ENCODE measurements at places on chromosomes 4 and X.
A peak's percentile ranks its signal among the peaks of the same experiment; 100 is the strongest.

DNA sequence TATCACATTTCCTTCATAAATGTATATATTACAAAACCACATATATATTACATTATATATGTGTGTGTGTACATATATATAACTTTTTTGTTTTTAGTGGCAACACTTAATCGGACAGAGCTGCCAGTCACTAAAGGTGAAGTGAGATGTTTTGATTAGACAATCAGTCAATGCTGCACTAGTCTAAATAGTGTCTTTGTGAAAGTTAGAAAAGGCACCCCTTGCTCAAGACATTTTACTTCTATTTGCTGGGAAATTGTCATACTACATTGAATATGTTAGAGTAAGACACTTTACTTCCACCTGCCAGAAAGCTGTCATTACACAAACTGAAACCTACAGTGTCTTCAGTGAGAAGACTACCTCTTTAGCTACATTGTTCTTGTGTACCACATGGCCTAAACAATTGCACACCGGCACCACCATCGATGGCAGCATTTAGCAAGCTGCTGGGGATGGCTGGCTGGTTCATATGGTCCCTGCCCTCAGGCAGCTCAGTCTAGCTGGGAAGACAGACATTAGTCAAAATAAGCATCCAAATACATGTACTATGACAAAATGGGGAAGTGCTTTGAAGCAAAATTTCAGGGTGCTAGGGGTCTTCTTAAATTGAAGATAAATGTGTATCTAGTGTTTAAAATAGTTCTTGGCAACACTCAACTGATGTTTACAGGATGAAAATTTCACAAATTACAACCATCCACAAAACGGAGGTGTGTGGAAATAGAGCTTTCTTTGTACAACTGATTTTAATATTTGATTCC is 148.1 kb upstream of the GATB start:
- no peak for DNase-seq

- DNase-seq = no peak
Measured at GRCh38 chr4:76532805-76533204, 97.8 kb downstream of the SHROOM3 start.

- DNase-seq = no peak
Measured at GRCh38 chr4:174880001-174880400, 38.2 kb upstream of the ADAM29 start.

GRCh38 chrX:9503261-9503660 is 38.4 kb downstream of the TBL1X start:
- DNase-seq = no peak

DNA sequence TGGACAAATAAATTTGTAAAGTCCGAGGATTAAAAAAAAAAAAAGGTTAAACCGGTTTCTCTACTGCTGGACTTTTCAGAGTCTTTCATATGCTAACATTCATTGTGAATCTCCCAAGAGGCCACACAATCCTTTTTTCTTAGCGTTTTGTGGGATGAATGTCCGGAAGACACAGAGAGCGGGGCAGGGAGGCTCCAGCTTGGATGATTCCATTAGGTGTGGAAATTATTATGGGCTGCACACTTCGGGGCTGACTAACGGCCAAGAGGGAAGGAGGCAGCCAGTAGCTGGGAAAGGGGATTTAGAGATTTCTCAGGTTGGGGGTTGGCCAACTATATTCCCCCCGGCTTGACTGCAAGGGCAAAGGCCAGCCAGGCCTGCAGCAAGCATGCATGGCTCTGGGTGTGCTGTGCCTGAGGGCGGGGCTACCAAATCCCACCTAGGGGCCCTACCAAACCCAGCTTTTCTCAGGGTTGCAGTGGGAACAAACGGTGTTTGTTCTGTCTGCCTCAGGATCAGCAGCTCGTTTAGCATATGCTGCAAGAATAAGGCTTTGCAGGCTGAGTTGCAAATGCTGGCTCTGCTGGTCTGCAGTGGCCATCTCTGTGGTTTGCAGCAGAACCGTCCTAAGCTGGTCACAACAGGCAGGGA is 28.6 kb downstream of the NYX start:
- DNase-seq = no peak

DNA sequence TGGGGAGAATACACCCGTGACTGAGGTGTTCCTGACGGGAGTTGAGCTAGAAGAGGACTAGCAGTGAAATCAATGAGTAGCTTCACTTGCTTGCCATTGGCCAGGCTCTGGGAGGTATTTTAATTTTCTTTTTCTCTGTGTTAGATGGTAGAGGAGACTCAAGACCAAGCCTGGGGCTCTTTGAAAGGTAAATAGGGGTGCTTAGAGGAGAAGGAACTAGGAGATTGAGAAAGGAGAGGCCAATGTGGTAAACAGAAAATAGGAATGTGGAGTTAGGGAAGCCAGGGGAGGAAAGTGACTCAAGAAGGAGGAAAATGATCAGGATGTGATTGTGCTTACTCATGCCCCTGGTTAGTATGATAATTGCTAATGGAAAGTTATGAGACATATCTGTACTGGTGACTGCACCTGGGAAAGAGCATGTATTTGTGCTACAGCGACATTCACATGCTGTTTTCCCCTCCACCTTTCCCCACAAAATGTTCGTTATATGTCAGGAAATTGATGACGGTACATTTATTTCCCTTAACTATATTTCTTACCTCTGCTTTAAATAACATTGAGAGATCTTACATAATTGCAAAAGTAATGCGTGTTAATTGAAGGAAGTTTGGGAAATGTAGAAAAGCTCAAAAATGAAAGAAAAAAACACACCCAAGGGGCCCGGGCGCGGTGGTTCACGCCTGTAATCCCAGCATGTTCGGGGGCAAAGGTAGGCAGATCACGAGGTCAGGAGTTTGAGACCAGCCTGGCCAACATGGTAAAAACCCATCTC is 16.9 kb upstream of the LRBA start:
- DNase-seq = no peak

DNA sequence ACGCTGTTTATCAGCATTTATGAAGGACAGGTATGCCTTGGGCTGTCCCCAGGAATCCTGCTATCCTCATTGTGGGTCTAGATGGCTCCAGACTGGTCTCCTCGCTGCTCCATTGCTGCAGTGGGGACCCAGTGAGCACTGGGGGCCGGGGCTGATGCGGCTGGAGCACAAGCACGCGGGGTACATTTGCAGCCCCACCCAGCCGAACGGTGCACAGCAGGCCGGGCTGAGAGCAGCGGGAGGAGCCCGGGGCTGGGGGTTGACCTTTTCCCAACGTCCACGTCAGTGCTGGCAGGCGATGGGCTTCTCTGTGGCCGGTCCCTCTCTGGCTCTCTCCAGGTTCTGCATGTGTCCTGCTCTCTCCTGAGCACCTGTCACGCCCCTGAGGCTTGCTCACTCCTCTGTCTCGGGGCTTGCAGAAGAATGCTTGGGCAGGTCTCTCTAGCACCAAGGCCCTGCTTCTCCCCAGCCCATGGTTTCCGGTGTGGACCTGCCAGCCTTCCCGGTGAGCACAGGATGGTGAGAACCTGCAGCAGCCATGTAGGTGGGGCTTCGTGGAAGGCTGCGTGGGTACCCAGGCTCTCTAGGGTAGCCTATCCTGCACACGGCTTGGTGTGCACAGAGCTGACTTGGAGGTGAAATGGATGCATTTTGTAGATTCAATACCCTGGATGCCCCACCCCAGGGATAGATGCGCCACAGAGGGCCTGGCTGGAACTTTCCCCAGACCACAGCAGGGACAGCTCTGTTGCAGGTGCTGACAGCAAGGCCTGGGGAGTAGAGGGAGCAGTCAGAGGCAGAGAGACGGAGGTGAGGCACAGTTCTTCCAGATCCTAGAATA is 89.1 kb upstream of the ADRA2C start:
- DNase-seq = no peak

DNA sequence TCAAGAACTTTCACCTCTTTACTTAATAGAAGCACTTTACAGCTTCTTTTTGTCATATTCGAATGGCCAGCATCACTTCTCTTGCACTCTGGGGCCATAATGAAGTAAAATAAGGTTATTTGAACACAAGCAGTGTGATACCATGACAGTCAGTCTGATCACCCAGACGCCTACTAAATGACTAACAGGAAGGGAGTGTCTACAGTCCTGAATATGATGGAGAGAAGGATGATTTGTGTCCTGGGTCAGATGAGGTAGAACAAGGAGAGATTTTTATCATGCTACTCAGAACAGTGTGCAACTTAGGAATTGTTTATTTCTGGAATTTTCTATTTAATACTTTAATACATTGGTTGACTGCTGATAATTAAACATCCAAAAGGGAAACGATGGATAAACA is 284.2 kb upstream of the F9 start:
- no peak for DNase-seq

- DNase-seq = no peak
Measured at GRCh38 chr4:81919223-81919622, 447.5 kb upstream of the RASGEF1B start.

DNA sequence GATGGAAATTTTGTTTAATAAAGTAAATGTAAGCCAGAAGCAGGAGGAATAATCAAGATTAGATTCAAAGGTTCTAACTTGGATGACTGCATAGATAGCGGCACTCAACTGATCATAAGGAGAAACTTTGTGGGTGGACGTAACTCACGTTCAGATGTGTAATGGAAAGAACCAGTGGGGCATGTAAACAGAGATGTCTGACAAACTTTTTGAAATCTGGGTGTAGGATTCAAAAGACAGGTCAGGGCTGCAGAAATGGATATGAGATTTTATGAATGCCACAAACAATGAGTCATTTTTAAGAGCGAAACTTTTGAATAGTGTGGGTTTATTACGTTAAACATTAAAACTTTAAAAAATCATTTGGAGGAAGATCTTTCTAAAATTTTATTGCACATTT is 375.6 kb downstream of the GBA3 start:
- no peak for DNase-seq

GRCh38 chr4:150960818-150961217 is 54.3 kb downstream of the LRBA start:
- DNase-seq = peak; percentile 38

- no peak for DNase-seq
Measured at GRCh38 chrX:15158350-15158735, 111.5 kb downstream of the ASB9 start.

DNA sequence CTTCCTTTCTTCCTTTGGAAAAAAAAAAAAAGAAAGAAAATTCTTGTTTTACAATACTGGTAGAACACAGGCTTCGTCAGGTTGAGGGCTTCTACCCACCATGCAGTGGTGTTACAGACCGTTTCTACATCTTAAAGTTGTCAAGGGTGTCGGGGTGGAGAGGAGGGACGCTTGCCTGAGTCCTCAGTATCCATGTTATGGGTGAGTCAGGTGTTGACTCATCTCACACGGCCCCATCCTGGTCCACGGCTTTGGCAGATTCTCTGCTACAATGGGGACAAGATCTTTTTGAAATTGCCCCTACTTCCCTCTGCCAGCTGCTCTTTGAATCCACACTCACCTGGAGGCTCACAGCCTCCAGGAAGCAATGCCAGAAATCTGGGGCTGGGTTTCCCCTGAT is 310.3 kb upstream of the ZFP42 start:
- no peak for DNase-seq

DNA sequence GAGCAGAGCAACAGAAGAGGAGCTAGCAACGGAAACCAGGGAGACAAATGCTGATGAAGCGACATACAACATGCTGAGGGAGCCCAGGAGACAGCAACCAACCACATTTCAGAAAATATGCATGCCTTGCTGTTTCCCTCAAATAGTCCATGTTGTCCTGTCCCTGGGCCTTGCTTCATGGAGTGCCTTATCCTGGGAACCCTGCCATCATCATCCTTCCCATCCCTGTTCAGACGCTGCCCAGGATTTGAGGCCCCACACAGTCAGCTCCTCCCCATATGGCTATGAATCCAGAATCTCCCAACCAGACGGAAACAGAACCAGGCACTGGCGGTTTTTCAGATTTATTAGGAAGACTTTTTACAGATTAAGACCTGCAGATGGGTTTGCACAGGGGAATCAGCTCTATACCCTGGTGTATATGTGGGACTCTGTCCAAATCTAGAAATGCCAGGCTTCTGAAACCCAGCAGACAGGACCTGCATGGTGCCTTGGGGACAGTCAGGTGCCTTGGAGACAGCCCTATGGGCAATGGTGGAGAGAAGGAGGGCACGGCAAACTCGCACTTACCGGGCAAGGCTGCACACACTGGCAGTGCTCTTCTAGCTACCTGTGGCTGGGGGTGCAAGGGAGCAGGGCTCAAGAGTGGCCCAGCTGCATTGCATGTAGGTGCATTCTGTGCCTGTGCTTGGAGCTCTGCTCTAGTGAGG is 199.7 kb upstream of the MAMLD1 start:
- no peak for DNase-seq

- DNase-seq = no peak
Measured at GRCh38 chr4:64876021-64876420, 466.8 kb upstream of the TECRL start.

DNA sequence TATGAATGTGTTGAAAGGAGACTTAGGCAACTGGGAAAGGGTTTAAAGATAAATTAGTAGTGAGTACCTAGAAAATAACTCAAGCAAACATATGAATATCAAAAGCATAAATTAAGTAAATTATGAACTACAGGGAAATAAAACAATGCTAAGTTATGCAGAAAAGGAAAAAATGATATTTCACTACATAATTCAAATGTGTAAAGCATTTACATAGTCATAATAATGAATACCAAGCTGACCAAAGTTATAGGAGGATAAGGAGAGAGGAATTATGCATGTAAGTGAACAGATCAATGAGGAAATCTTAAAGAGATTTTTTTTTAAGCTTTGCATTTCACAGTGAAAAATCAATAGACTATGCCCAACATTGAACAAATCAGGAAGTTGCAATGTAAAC is 145.0 kb downstream of the HDX start:
- DNase-seq = no peak

DNA sequence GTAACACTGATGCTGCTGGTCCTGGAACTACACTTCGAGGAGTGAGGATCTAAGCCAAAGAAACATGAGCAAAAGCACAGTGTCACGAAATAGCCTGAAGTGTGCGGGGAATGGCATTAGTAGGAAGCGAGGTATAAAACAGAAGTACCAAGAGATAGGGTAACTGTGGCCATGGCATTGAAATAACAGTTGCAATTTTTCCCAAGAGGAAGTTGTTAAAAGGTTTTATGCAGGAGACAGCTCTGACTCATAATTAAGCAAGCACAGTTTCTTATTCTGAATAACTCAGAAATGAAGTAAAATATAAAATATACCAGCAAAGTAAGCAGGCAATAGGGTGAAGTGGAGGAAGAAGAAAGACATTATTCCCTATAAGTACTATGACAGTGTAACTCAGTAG is 90.3 kb upstream of the TMEM150C start:
- DNase-seq = no peak

DNA sequence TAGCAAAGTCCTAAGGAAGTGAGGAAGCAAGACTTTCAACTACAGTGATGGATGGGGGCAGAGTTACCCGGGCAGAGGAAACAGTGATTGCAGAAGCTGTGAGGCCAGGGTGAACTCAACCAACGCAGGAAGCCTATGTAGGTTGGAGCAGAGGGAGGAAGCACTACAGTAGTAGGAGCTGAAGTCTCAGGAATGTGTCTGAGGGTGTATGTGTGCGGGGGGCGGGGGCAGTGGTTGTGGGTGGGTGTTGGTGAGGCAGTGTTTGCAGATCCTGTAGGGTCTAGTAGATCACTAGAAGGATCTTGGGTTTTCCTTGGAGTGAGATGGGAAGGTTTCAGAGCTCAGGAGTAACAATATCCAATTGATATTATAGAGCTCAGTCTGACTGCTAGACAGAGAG is 9.9 kb upstream of the MID1 start:
- DNase-seq = no peak

GRCh38 chr4:53313510-53313909 is 52.4 kb downstream of the SCFD2 start:
- DNase-seq = no peak

- DNase-seq = no peak
Measured at GRCh38 chr4:26083987-26084386, 170.0 kb downstream of the SMIM20 start.

- DNase-seq = no peak
Measured at GRCh38 chrX:7120878-7121219, 26.7 kb upstream of the STS start.

Measured in activated CD4-positive, alpha-beta memory T cell treated with anti-CD3 and anti-CD28 coated beads, Interleukin-2, amount 10 ng/mL, durations not matched to agents 7 days and 5 days (primary cell).